NCI-H748 treated with DMSO at 0.1 percent for 48 hours (cell line): ENCODE measurements at places on chromosomes 5 and 9.

GRCh38 chr9:36637491-36638270, 65.0 kb downstream of the MELK start:
- DNase-seq, result no peak

DNA sequence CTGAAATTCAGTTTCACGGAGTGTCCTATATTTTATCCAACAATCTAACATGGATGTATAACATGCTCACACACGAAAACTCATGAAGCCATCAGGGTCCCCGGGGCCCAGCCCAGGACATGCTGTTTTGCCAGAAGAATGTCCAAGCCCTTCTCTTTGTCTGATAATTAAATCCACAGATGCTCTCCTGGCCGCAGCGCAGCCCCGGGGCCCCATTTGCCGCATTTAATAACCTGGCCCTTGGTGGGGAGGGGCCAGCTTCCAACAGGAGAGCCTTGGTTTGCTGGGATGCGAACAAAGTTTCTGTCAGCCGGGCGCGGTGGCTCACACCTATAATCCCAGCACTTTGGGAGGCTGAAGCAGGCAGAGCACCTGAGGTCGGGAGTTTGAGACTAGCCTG, 30.0 kb downstream of the PLPP7 start:
- no peak for DNase-seq

GRCh38 chr9:114250235-114250568, 72.7 kb upstream of the ORM1 start:
- DNase-seq, result no peak

DNA sequence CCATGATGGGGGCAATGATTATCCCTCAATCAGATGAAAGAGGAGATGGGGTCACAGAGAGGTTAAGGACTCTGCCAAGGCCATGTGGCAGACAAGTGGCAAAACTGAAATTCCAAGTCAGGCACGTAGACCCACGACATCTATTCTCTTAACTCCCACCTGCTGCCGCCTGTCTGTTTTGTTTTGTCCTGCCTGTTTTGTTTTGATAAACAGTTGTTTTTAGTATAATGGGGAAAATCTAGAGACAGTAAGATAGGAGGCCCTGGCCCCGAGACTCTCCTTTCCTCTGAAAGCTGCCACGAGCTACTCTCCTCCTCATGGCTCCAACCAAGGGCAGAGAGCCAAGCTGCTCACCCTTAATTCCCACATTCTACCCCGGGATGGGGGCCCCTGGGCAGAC, 4.9 kb downstream of the FSTL4 start:
- no peak for DNase-seq

DNA sequence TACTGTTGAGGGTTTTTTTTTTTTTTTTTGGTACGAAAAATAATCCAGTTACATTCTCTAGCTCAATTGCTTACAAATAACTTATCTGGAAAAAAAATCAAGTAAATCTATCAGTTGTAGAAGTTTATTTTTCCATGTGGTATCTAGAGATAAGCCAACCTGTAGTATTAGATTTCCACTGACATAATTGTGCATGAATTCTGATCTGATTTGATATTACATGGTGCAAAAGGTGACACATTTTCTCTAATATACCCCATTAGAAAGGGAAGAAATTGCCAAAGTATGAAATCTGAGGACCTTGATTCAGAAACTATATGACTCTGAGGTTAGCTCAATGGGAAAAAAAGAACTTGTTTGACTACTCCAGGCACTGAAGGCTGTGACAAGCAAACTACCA, 141.5 kb downstream of the SLF1 start:
- no peak for DNase-seq

DNA sequence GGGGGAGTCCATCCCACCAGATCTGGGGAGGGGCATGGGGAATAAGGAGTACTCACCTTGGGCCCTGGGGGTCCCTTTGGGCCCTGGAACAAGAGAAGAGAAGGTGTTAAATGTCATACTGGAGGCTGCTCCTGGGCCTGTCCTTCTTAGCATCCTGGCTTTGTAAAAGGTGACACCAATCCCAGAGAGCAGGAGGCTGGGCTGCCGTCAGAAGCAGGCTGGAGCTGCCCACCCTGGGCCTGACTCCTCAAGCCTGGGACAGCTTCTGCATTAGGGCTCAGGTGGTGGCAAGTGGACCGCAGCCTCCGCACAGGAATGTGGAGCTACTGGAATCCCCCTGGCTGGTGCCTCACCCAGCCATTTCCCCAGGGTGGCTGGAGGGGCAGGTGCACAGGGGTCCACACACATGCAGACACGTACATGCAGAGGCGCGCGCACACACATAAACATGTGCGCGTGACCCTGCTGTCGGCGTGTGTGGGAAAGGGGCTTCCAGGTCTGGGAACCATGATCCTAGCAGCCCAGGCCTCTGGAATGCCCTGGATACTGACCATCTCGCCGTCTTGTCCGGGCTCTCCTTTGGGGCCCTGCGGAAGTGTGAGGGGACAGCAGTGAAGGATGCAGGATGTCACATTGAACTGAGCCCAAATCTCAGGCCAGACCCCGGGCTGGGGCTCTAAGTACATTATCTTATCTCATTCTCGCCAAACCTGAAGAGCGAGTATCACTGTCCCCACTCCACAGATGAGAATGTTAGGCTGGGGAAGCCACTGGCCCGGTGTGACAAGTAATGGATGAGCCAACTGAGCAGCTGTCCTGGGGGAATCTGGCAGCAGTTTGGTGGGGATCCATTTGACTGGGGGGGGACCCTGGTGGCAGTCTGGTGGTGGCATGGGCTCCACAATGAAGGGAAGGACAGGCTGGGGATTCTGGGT, 29.3 kb upstream of the PHYKPL start:
- no peak for DNase-seq

- no peak for DNase-seq
Observed at GRCh38 chr5:172857982-172858381, 23.9 kb downstream of the ERGIC1 start.

- no peak for DNase-seq
Observed at GRCh38 chr9:112705768-112706427, 12.0 kb downstream of the INIP start.

- DNase-seq, result peak; percentile 31
Observed at GRCh38 chr5:124634228-124634739, 112.2 kb downstream of the ZNF608 start.

DNA sequence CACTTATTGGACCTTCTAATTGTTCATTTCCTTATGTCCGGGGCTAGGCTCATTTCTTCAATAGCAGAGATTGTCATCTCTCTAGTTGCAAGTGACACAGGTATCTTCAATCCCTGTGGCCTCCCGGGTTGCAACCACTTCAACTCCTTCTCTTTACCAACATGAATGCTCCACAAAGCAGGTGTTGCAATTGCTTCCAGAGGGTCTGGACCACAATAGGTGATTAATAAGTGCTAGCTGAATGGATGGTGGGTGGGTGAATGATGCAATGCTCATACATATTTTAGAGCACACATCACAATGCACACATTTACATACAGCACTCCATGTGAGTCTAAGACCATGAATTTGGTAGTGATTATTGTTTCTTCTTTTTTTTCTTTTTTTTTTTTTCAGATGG, 2.6 kb downstream of the CEMIP2 start:
- DNase-seq, result no peak

- no peak for DNase-seq
Observed at GRCh38 chr9:81097131-81097847, 592.1 kb downstream of the TLE1 start.

DNA sequence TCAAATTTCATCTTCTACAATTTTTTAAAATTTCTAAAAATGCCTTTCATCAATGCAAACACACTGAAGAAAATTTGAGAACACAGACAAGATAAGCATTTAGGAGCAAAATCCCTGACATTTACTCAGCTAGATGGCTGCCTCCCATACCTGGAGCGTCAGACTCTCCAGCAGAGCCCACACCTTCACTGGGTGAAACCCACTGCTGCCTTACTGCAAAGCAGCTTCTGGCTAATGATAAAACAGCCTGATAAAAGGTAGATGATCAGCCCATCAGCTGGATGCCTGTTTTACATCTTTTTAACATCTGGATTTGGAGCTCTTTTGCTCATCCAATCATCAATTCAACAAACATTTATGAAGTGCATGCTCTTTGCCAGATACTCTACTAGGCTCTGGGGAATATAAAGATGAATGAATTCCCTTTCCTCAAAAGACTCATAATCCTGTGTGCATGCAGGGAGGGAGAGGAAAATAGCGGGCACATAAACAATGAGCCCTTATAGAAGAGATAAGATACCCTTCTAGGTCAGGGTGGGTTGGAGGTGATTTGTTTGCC, 271.2 kb downstream of the SAXO1 start:
- DNase-seq, result no peak

DNA sequence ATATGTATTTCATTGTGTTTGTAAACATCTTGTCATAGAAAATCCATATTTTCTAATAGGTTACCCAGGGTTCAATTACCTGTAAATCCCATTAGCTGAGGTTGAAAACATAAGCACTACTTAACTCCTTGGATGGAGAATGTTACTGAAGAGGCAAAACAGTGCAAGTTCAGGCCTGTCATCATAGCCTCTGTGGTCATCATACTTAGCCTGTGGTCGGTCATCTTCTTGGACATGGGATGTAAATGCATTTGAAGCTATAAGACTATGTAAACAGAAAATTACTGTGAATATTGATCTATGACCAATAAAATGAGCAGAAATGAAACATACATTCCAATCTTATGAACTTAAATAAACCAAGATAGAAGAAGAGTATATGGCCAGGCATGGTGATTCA, 164.7 kb downstream of the CHSY3 start:
- DNase-seq, result no peak

DNA sequence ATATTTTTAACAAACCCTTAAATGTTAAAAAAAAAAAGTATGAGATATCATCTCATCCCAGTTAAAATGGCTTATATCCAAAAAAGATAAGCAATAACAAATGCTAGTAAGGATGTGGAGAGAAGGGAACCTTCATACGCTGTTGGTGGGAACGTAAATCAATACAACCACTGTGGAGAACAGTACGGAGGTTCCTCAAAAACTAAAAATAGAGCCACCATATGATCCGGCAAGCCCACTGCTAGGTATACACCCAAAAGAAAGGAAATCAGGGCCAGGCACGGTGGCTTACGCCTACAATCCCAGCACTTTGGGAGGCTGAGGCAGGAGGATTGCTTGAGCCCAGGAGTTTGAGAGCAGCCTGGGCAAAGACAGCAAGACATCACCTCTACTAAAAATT, 3.0 kb downstream of the MTMR12 start:
- no peak for DNase-seq

- DNase-seq, result no peak
Observed at GRCh38 chr9:9108641-9109040, 1309.1 kb upstream of the DMAC1 start.

DNA sequence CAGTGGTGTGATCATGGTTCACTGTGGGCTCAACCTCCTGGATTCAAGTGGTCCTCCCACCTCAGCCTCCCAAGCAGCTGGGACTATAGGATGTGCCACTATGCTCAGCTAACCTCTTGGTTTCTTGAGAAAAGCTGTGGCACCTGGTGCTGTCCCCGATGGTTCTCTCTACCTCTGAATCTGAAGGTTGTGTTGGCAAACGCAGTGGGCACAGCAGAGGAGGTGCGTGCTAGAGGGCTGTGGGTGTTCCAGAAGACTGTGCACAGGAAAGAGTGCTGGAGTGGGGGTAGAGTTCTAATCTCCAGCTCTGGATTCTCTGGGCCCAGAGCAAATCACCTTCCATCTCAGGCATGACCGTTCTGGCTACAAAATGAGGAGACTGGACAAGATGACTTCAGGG, 12.5 kb downstream of the RGS3 start:
- no peak for DNase-seq

DNA sequence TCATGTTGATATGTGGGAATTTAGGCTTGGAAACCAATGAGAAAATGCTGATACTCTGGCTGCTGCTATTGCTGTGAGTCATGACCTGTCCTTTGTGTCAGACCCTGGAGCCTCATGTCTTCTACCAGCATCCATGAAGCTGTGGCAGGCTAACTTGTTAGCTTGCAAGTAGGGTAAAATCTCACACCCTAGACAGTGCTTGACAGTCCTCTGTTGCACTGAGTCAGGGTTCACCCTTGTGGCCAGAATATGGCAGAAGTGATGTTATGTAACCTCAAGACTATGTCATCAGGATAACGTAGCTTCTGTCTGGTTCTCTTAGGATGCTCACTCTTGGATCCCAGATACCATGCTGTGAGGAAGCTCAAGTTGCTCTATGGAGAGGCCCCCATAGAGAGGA, 110.8 kb downstream of the LHX2 start:
- no peak for DNase-seq

DNA sequence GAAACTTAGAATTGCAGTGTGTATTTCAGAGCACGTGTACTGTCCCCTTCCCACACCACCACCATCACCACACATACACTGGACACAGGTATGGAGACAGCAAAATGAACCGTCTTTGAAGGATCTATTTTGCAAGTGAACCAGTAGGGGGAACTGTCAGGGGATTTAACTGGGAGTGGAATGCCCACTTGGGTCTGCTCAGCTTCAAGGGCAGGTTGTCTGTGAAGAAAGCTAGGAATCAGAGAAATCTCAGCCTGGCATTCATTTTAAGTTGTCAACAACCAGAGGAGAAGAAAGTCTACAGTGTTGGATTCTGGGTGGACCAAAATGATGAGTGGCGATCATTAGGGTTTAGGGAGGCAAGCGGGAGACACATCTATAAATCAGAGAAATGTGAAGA, 147.0 kb downstream of the DCP2 start:
- DNase-seq, result no peak

DNA sequence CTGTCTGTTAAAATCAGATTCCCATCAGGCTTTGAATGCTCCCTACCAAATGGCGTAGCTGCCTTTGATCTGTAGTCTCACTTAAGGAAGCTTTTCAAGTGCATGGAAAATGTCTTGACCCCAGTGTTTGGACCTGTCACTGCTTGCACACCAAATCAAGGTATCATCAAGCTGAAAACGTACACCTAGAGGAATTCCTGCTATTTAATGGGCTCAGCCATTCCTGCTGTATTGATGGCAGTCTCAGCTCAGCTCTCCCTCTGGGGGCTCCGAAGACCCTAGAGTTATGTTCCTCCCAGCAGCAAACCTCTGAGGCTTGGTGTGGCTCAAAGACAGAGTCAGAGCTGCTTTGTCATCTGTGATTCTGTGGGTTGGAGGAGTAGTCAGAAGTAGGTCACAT, 63.5 kb downstream of the PGM5 start:
- DNase-seq, result no peak

- no peak for DNase-seq
Observed at GRCh38 chr9:116662646-116663310, 24.3 kb upstream of the TRIM32 start.

DNA sequence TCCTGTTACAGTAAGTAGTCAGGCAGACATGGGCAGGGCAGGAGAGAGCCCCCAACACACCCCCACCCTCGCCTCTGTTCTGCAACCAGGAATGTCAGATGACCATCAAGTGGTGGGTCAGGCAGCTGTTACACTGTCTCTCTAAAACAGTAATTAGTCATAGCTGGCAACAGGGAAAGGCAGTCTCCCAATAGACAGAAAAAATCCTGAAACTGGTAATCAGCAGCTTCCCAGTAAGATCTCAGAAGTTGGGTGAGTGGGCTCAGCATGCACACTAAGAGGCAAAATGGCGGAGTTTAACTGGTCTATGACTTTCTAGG, 90.2 kb downstream of the C5orf15 start:
- no peak for DNase-seq

GRCh38 chr9:34426347-34427074, 31.9 kb downstream of the FAM219A start:
- DNase-seq, result no peak
